ENCODE measurements at places on chromosomes 7 and 10.
A peak's percentile ranks its signal among the peaks of the same experiment; 100 is the strongest.

DNA sequence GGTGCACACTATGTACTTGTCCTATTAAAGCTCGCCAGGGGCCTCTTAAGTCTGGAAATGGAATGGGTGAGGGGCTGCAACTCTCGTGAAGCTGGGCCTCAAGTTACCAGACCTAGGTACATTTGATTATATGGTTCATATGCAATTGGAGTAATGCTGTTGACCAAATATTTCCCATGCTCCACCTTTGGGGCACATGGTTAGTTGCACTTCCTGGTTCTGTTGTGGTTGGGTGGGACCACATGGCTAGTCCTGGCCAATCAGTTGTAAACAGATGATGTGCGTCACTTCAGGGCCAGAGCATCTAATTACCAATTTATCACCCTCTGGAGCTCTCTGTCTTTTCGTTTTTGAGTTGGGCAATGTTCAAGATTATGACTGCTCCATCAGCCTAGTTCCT is 39.5 kb upstream of the OPN4 start:
- no peak for DNase-seq

DNA sequence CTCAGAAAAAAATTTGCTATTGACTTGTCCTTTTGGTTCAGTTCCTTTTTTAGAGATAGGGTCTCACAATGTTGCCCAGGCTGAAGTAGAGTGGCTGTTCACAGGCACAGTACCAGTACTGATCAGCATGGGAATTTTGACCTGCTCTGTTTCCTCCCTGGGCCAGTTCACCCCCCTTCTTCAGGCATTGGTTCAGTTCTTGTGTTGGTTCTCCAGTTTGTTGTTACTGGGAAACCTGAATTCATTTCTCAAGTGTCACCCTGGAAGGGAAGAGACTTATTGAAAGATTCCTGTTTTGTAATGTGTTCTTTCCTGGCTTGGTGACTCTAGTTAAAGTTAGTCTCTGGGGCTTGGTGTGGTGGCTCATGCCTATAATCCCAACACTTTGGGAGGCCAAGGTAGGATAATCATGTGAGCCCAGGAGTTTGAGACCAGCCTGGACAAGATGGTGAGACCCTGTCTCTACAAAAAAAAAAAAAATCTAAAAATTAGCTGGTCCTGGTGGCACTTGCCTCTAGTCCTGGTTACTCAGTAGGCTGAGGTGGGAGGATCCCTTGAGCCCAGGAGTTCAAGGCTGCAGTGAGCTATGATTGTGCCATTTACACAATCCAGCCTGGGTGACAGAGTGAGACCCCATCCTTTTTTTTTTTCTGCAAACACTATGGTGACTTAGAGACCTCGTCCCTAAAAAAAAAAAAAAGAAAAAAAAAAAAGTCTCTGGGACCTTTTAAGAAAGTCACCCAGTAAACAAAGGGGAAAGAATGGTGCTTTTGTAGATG is 52.7 kb downstream of the CNNM2 start:
- no peak for DNase-seq

DNA sequence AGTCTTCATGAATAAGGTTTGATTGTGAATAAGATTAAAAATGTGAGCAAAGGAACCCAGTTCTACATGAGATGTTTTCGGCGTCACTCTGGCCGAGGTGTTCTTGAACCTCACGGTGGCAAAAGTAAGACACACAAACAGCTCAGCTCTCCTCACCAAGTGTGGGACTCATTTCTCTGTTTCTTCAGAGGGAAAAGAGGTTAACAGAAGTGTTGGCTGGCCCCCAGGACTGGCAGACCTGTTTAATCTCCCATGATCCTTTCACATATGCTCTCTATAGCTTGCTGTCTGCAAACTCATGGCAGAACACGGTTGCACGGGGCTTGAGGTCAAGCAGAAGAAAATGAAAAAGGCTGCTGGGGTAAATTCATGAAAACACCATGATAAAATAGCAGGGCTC is 394.4 kb downstream of the CALN1 start:
- DNase-seq, result no peak

DNA sequence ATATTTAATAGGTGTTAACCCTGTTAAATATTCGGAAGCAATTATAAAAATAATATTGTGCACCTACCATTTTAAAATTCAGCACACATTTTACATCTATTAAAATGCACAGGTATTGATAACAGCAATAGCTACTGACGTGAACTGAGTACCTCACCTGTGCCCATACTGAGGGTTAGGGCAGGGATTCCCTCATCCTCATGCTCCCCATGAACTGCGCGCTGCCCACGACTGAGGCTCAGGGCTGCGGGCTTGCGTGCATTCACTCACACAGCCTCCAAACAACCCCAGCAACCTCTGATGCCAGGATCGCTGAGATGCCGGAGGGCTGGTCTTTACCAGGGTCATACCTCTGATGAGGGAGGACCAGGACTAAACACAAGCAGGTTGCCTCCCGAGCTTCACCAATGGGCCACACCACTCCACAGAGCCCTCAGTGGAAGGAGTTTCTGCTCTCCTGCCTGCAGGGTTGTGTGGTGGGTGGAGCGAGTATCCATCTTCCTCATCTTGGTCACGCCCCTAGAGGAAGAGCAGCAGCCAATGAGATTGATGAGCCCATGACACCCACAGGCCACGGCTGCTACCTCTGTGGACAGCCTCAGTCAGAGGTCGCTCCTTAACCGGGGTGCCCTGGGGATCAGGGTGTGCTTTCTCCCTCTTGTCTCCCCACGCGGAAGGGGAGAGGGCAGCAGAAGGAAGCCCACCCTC is 478.3 kb downstream of the TNS3 start:
- DNase-seq, result no peak

- peak; percentile 24 for DNase-seq
Observed at GRCh38 chr10:99711129-99711719, 20.7 kb downstream of the COX15 start.

- DNase-seq, result no peak
Observed at GRCh38 chr7:68394131-68394530, 1204.1 kb upstream of the AUTS2 start.

GRCh38 chr7:23469150-23469960 is 936 bp downstream of the IGF2BP3 start:
- DNase-seq, result peak; percentile 36
